ENCODE measurements at places on chromosomes 1 and 21. TPM values are rescaled to one million over a fixed set of nuclear protein-coding genes. Genes with fewer than 3 reads are reported as not detected.
A peak's percentile ranks its signal among the peaks of the same experiment; 100 is the strongest.

GBP5 gene
- 0.68 TPM for total RNA-seq

DNA sequence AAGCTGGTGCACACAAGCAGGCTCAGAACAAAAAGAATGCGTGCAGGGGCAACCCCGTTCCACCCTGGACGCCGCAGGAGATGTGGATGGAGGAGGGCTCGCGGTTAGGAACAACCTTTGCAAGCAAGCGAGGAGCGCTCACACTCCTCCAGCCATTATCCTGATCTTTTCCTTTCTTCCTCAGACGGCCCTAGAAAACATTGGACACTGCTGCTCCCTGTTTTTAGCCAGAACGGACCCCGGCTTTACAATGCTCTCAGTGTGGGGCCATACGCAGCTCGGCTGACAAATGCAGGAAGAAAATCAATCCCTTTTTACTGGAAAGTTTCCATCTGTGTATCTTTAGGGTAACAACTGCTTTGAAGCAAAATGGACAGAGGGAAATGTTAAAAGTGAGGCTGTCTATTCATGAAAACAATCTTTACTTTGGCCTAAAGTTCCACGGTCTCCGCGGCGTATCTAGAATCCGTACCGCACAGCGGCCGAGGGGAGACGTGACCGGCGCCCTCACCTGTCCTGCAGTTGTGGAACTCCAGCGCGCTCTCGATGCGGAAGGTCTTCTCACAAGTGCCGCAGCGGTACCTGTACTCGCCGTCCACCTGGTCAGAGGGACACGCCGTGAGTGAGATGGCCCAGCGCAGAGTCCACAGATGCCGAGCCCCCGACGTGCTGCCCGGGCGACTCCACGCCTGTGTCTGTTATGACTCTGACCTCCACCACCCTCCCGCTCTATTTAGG, 44.0 kb downstream of the PRDM15 start:
- no peak for DNase-seq

GRCh38 chr1:92957030-92957734, 4.1 kb downstream of the DIPK1A start:
- no peak for DNase-seq

CD34 gene
- 1.1 TPM for total RNA-seq

DNA sequence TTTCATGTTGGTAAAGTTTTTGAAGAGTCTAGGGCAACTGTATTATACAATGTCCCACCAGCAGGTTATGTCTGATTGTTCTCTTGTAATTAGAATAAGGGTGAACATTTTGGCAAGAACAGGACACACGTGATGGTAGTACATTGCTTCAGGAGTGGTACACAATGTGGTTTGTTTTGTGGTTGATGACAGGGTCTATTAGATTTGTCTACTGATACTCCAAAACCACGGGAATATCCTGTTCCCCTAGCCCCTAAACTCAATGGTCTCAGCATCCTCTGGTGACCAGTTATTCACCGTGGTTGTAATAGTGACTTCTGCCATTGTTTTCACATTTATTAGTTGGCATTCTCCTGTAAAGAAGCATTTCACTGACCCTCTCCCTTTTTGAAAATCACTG, 22.1 kb upstream of the ACTA1 start:
- no peak for DNase-seq

DNA sequence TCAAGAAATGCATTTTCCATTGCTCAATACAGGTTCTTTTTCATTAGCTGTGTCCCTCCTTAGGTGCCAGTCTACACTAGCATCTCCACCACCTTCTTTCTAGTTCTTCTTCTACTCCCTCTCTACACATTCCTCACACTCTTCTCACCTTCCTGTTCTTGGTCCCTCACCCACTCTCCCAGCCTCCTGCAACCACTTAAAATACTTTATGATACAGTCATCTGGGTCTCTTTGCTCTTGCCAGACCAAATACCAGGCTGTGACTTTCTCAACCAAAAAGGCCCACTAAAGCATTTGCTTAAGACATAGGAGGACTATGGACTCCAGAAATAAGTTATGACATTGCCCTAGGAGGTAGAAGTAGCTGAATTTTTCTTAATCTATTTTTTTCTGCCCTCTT, 35.1 kb downstream of the PIGM start:
- no peak for DNase-seq

DNA sequence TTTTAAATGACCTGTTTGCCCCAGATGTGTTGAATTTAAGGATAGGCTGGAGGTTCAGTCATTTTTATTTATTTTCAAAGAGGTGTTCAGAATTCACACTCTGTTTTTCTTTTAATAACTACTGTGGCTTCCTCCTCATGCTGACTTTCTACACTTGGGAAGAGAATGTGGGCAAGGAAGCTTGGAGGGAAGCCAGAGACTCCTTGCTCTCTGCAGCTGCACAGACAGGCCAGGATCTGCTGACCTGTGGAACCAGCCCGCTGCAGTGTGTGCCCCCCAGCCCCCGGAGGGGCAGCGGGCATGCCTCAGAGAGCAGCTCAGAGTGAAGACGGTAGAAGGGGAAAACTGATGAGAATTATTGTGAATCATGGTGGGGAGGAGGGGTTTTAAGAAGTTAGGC, 16.9 kb downstream of the MGST3 start:
- DNase-seq: no peak

DNA sequence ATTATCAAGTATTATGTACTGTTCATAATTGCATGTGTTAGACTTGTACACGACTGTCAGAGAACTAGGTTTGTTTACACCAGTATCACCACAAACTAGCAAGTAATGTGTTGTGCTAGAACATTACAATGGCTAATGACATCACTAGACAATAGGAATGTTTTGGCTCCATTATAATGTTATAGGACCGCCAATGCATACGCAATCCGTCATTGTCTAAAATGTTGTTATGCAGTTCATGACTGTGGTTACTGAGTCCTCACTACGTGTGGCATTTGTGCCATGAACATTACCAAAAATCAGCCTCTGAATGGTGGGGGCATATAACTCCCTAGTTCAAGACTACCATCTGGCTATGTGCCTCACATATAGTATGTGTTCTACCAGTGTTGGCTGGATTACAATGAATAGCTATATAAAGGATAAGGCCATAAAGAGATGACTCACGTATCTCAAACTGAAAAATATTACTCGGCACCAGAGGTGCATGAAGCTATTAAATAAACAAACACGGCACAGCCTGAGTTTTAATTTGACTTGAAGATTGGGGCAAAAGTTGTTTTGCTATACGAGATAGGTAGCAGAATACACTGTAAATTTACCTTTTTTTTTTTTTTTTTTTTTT, 89.1 kb upstream of the COL24A1 start:
- DNase-seq: no peak

GRCh38 chr1:238254935-238255334, 364.2 kb upstream of the ZP4 start:
- no peak for DNase-seq

GRCh38 chr1:155977690-155978324, 540 bp downstream of the ARHGEF2 start:
- no peak for DNase-seq

GRCh38 chr1:244049162-244050013, 1.7 kb upstream of the ZBTB18 start:
- DNase-seq: peak; percentile 62

- peak; percentile 77 for DNase-seq
Observed at GRCh38 chr1:234933475-234933874, 195.2 kb downstream of the TOMM20 start.

ZNF281 gene
- 13.7 TPM for total RNA-seq

DNAI4 gene
- total RNA-seq: 1.4 TPM
